ENCODE measurements at places on chromosomes 13 and 19. TPM values are rescaled to one million over a fixed set of nuclear protein-coding genes. Genes with fewer than 3 reads are reported as not detected.
A peak's percentile ranks its signal among the peaks of the same experiment; 100 is the strongest.

TNFSF9 gene
- not detected for total RNA-seq

DNA sequence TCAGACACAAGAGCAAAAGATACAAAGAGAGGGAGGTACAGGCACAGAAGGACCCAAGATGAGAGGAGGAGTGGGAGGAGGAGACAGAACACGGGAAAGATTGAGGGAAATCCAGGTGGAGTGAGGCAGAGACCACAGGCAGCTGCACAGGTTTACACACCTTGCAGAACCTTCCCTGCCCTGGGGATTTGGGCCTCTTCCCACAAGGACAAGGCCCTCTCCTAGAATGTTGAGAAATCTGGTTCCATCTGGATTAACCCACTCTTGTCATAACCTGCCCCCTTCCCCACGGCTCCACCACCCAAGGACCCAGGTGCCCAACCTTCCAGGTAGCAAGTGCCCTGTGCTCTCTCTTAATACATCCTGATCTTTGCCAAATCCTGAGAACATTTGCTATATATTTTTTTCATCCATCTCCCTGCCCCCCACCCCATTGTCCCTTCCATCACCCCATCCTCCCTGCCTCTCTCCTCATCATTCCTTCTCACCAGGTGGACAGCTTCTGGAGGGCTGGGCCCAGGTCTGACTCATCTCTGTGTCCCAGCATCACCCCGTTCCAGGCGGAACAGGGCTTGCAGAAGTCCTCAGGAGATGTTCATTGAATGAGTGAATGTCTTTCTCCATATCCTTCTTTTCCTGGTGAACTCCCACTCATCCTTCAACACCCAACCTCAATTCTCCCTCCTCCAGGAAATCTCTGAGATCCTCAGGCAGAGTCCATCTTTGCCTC is 8.8 kb upstream of the KLK8 start:
- DNase-seq = no peak

- no peak for DNase-seq
Observed at GRCh38 chr13:97366172-97366688, 67.7 kb upstream of the RAP2A start.

DNA sequence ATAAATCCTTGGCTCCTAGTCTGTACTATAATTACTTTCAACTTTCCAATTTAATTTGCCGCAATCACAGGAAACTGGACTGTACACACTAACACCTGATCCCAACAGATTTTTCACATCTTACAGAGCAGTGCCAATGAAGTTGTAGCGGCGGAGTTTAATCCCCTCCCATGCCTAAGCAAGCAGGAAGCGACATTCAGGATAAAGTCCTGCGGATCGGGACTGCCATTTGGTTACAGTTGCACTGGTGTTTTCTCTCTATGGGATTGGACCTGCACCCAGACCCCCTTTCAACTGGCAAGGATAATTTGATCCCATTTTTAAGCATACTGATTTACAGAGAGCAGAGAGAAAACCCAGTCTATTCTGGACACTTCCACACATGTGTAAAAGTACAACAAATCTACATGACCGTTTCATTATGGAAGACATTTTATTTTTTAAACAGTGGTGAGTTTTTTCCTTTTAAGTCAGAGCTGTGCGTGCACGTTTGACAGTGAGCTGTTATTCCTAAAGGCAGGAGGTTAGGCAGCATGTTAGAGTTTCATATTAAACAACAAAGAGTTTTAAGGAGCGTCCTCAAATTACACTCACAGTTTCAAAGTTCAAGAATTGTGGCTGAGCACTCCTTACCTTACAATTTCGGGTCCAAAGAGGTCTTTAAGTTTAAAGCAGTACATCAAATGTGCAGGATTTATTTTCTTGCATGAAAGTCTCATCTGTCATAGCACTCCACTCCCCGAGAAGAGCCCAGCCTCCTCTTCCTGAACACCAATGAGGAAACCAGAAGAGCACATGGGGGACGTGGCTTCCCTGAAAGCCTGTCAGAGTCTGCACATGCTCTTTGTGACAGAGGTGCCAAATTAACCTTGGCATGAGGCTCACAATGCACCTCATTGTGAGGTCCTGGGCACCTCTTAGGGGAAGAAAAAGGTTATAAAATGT is 141.6 kb upstream of the RFC3 start:
- DNase-seq = peak; percentile 21

DNA sequence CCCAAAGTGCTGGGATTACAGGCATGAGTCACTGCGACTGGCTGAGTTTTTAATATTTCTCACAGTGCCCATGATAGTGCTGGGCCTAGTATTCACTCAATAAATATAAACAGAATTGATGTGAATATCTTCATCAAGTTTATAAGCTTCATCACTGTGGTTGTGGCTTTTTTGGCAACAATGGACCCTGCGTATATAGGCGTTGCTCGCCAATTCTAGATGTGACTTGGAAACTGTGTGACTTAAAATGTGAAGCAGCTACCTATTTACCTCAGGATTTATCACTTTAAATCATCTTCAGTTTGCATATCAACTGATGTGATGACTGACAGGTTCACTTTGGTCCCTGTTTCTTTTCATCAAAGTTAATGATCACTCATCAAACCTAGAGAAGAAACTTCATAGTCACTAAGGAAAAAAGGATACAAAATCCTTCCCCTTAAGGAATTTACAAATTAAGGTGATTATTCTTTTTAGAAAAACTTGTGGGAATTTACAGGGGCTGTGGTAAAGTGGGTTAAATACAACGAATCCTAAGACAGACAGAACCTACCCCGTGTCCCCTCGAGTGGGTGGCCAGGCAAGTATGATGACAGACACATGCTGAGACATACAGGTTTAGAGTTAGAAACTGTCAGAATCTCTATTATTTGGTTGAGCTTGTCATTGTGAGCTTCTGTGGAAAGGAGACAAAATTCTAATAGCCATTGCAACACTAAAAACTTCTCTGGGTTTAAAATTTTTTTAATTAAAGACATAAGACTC is 101.3 kb downstream of the AKAP11 start:
- DNase-seq = no peak

LGALS14 gene
- total RNA-seq = not detected

DNA sequence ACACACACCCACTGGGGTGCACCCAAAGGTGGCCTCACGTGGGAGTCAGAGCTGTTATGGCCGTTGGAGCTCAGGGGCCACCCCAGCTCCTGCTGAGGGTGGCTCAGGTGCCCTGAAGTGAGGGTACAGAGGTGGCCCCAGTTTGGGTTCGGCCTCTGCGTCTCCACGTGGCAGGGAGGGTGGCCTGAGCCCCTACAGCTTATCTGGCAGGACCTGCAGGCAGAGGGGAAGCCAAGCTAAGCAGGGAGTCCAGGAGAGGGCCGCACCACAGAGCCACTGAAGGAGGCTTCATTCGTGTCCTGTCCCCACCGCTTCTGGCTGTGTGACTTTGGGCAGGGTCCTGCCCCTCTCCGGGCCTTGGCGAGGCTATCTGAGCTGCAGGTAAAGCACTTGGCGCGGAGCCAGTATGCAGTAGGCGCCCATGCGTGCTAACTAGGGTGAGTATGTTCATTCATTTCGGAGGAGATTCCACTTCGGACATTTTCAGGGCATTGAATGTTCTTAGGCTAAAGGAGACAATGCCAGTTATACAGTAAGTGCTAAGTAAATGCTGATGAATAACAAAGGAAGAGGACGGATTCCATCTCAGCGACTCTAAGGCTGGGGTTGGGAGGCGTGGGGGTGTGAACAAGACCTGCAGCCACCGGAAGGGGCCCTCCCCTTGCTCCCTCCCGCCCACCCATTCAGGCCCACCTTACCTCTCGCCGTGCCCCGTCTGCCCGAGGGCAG is 4.9 kb downstream of the REX1BD start:
- no peak for DNase-seq

GRCh38 chr13:25375727-25376358 is 4.1 kb downstream of the ATP8A2 start:
- peak; percentile 31 for DNase-seq

DNA sequence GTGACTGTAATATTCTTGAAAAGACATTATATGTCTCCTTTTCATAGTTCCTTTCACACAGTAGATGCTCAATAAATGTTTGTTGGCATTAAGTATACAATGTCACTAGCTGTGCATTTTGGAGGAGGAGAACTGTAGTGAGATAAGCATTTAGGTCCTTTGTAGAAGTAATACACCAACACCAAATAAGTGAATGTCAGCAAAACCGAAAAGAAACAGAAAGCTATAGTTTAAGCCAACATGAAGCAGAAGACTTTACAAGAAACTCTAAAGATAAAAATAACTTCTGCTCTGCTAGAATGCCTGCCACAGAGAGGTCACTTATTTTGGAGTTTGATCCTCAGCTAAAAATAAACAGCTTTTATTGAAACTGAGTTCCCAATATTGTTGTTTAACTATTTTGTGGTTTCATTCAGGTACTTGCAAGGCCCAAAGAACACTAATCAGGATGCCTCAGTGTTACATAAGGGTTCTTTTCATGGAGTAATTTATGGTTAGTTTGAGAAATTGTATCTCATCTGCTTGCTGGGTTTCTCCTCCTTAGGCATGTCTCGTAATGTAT is 86.2 kb downstream of the STARD13 start:
- DNase-seq = no peak

CYP4F8 gene
- not detected for total RNA-seq

LSR gene
- total RNA-seq = 0.28 TPM

APOC1 gene
- total RNA-seq = not detected

DNA sequence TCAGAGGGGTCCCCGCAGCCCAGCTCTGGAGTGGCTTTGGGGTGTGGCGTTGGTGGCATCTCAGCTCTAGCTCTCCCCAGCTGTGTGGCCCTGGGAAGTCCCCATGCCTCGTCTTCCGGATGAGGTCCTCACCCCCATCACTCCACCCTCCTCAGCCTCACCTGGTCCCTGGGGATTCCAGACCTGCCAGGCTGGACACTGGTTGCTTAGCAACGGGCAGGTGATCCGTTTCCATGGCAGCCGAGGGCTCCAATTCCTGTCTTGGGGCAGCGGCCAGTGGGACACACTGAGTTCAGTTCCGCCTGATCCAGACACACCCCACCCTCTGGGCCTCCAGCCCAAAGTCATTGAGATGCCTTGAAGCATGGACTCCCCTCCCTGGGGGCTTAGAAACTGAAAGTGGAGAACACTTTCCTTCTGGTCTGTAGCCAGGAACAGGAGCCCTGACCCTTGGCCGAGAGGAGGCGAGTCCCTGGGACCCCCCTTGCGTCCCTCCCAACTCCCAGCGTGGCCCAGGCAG is 7.7 kb upstream of the MISP start:
- DNase-seq = no peak

WDR87 gene
- total RNA-seq = not detected

GRCh38 chr19:19657397-19657783 is 6.1 kb downstream of the ATP13A1 start:
- DNase-seq = no peak

DNA sequence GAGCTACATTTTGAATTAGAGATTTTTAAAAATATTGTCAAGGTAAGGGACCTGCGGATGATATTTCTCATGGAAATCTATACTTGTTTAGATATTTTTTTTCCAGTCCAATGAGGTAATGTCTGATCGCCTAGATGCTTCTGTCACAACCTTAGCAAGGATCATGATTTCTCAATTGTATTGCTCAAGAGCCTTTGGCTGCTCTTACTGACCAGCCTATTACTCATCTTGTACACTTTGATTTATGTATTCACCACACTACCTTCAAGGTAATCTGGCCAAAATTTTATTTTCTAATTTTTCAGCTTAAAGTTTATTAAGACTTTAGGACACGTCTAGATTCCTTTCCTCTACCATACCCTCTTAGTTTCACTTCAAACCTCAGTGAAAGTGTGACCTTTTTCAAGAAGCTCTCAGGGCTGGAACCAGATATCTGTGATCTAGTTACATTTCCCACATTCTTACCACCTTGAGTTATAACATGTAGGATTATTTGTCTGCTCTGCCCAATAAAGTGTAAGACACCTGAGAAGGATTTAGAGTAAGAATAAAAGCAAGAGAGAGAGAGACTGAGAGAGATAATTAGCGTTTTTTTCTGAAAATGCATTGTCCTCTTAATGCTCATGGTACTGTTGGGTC is 197.1 kb downstream of the ITGBL1 start:
- peak; percentile 74 for DNase-seq

- DNase-seq = no peak
Observed at GRCh38 chr19:46160233-46160775, 12.3 kb downstream of the IGFL2 start.

ERVK3-1 gene
- total RNA-seq = 33.0 TPM

GRCh38 chr19:33212436-33213172 is 13.0 kb downstream of the SLC7A10 start:
- DNase-seq = no peak

- DNase-seq = peak; percentile 71
Observed at GRCh38 chr13:23365652-23366051, 67.8 kb downstream of the SACS start.

LYPD3 gene
- not detected for total RNA-seq

CYP4F11 gene
- total RNA-seq = not detected

DNA sequence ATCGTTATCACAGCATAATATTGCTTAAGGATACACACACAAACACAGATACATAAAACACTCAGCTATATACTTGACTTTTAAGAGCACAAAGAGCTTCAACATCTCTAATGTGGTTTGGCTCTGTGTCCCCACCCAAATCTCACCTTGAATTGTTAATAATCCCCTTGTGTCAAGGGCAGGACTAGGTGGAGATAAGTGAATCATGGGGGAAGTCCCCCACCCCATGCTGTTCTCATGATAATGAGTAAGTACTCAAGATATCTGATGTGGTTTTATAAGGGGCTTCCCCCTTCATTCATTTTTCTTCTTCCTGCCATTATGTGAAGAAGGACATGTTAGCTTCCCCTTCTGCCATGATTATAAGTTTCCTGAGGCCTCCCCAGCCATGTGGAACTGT is 481.4 kb downstream of the PCDH9 start:
- DNase-seq = no peak

DNA sequence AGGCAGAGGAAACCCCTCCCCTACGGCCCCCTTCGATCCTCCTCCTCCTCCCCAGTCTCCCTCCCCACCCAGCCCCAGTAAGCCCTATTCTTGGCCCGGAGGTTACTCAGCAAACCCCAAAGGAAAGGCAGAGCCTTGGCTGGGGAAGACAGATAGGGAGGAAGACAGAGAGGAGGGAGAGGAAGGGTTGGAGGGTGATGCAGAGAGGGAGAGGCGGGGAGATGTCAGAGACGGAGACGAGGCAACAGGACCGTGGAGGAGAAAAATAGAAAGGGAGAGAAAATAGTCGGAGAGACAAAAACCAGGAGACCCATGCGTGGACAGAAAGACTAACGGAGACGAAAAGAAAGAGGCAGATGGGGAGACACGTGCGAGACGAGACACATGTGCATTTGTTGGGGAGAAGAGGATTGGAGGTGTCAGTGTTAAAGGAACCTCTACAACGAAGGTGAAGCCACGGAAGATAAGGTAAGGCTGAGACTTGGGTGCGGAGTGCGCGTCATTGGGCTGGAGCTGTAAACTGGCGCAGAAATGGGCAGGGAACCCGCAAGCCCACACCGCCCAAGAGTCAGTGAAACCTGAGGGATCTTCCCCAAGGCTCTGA is 2.9 kb downstream of the TGFB1 start:
- peak; percentile 21 for DNase-seq

ATXN8OS gene
- not detected for total RNA-seq

- DNase-seq = peak; percentile 67
Observed at GRCh38 chr19:18214779-18215433, 11.1 kb upstream of the RAB3A start.

KIRREL2 gene
- not detected for total RNA-seq

HIF3A gene
- total RNA-seq = not detected

GRCh38 chr13:24215732-24216131 is 55.2 kb downstream of the SPATA13 start:
- DNase-seq = peak; percentile 60

All from IMR-90 (cell line).